T-helper 2 cell (primary cell): ENCODE measurements at places on chromosomes 2 and 18.
A peak's percentile ranks its signal among the peaks of the same experiment; 100 is the strongest.

DNA sequence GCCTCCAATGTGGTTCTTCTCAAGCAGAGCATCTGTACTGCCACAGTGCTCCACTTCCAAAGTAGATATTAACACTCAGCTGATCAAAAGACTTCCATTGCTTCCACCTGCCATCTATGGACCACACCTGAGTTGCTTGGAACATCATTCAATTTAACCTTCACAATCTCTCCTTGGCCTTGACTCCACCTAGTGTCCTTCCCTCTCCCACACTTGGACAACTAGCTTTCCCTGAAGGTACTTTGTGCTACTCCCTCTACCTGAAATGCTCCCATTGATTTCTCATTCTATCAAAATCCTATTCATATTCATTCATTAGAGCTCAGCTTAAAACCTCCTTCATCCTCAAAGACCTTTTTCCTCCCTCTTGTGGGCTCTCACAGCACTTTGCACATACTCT, 48.7 kb downstream of the SOWAHC start:
- DNase-seq = no peak

DNA sequence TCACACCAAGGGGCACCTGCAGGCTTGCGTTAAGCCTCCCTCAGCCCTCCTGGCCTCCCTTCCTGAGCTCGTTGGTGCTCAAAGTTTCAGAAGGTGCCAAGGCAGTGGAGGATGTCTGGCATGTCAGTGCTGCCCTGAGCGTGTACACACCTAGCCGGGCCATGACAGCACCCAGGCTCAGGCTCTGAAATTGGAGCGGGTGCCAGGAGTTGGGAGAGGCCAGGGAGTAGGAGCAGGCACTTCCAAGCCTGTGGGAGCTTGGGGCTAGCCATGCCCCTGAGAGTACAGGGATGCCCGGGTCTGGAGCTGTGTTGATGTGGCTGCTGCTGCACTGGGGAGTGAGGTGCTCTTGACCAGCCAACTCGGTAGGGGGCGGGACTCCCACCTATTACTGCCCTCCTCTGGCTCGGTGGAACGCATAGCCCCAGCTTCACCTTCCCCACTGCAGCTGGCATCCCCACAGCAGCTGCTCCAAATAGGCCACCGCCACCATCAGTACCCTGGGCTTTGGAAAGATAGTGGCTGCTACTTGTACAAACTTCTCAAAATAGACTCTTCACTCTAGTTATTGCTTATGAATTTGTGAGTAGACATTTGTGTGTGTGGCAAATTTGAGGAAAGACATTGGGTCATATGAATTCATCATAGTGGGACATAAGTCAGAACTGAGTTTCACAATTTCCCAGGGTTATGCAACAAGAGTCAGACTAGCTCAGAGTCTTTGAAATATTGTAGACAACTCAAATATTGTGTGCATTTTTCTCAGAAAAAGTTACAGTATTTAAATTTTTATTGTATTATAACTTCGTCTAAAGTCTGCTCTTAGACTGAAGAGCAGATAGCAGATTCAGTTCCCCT, 6.8 kb upstream of the PCARE start:
- no peak for DNase-seq

DNA sequence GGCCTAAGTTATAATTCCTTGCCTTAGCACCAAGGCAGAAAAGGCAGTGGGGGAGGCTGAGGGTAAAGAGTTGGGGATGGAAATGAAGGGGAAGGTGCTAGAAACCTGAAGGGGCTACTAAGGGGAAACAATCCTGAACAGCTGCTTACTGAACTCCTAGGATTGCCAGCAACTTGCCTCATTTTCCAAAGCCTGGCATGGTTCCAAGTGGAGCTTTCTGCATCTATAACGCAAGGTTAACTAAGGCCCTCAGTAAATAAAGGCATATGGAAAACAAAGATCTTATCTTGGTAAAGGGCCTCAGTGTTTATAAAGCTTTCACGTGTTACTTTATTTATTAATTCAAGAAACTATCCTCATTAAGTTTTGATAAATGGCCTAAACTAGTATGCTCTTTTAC, 10.9 kb downstream of the MEP1B start:
- DNase-seq = no peak

DNA sequence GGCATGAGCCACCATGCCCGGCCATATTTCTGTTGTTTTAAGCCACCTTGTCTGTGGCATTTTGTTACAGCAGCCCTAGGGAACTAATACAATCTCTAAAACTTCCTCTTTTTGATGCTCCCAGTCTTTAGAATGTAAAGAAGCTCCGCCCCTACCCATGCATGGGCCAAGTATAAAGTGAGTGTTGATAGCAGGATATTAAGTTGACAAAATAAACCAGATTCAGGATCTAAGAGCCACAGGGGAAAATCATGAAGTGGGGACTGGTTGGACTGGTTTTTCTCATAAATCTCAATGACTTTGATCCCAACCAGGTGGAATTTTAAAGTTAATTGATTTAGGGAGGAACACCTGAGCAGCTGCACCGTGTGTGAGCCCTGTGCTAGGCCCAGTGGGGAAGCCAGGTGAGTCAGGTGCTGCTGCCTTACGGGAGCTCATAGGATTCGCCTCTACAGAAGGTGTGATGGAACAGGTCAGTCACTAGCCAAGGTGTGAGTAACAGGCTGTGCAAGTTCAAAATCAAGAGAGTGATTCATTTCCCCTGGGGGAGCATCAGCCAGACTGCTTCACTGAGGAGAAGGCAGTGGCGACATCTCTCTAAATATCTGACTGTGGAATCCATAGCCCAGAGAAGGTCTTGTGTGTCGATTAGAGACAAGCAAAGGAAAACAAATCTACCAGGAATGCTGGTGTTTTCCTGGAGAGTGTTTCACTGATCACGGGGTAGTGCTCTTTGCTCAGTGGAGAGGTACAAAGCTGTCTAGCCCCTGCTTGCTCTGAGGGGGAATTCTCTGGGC, 63.0 kb upstream of the MSH2 start:
- no peak for DNase-seq

DNA sequence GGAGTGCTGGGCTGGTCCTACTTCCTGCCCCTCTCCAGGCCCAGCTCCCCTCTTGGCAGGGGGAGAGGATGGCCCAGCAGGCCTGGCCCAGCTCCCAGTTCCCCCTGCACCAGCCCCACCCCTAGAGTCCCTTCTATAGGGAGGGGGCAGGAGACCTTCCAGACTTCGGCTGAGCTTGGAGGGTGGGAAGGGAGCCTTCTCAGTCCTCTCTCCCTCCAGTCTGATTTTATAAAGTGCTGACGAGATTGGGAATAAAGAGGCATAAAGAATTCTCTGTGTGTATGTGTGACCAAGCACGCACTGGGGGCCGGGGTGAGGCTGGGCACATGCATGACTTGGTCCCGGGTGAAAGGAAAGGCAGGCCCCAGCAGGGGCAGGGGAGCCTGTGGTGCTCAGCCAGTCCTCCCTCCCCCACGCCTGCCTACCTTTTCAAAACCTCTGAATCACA, 5.1 kb downstream of the CHPF start:
- DNase-seq = no peak

DNA sequence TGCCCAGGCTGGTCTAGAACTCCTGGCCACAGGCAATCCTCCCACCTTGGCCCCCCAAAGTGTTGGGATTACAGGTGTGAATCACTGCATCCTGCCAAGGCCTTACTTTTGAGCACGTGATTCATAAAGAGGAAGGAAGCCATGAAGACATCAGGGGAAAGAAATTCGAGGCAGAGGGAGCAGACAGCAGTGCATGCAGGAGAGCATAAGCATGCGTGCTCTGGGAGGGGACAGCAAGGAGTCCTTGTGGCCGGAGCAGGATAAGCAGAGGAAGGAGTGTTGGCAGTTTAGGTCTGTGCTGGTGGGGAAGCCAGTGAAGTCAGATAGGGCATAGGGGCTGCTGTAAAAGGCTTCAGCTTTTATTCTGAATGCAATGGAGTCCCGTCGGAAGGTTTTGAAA, 400.5 kb upstream of the RAB12 start:
- DNase-seq = no peak

- DNase-seq = no peak
These were observed 93.8 kb downstream of the PMAIP1 start for GRCh38 chr18:59993560-59993959.

- DNase-seq = no peak
These were observed 31.5 kb downstream of the FAP start for GRCh38 chr2:162211732-162212131.

DNA sequence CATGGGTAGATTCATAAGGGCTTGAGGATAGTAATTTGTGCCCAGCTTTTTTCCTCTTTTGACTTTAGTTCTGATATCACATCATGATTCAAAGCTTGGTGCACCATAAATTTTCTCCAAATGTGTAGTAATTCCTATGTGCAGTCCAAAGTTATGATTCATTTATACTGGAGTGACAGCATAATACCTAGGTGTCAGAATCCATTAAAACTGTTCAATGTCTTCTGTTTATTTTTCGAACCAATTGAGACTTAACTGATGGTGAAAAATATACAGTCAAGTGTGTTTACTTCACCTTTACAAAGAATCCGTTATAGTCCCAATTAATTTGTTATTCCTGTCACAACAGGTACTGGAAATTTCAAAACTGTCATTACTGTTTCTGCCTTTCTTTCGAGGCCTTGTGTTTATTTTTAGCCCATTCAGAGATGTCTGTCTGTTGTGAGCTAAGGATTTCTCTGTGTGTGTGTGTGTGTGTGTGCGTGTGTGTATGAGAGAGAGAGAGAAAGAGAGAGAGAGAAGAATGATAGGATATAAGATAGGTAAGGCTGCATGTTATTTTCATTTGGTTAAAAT, 389.7 kb upstream of the ATP5MC3 start:
- no peak for DNase-seq

- DNase-seq = no peak
These were observed 144.6 kb downstream of the CABLES1 start for GRCh38 chr18:23279931-23280330.

DNA sequence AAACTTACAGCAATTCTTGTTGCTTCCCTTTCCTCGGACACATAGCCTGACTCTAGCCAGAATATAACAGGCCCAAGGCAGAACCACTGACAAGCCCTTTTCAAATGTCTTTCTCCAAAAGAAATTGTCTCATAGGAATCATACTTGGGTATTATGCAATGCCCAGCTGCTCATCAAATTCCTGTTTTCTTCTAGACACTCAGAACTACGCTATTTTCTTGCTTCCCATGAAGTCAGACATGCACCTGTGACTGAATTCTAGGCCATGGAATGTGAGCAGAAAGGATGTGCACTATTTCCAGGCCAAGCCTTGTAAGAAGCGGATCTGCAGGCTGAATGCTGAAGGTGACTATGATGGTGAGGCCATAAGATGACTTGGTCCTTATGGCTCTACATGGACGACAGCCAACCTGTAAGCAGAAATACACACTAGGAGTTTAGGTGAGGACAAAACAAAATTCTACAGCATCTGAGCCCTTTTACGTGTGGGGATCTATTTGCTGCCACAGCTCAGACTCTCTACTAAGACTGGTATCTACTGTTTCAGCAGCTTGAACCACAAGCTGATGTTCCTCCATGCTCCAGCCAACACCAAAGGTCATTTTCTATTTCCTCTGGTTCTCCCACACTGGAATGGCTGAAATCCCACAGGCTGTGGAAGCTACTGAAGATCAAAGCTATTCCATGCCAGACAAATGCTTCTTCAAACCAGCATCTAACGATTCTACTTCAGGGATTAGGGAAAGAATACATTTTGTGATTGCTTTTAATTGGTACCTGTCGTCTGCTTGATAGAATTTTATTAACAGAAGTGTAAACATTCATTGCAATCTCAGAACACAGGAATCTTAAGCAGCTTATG, 378.7 kb downstream of the RBM43 start:
- no peak for DNase-seq

DNA sequence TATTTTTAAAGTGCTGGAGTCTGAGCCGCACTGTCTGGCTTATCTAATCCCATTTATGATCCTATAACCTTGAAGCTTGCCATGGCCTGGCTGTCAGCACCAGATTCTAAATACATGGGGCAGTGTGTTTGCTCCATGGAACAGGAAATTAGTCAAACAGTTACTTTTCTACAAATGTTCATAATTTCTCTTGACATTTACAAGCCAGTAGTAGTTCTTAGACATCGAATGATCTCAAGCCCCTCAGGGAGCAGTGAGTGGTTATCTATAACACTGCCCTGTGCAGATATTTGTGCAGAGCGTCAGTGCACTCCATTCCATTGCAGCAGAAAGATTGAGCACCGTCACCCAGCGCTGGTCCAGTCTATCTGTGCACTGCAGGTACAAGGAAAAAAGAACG, 205.2 kb downstream of the AGPS start:
- DNase-seq = no peak

DNA sequence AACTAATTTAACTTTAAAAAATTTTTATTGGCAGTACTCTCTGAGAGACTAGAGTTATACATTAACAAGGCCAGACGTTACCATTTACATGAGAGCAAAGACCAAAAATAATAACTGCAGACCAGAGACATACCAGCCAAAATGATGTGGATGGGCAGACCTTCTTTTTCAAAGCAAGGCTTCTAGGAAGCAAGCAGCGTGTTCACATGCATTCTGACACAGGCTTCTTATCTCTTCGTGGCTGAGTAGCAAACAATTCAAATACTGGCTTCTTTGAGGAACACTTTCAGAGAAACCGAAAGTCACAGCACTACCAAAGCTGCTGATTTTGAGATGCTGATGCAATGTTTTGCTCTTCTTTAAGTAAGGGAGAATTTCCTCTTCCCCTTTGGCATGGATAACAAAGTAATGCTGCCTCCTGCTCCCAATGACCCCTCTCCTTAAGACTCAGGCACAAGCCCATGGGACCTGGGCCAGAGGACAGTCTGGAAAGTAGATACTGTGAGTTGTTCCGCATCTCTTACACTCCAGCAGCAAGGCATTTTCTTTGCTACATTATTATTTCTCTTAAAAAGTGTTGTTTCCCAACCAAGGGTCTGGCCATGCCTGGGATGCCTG, 181.9 kb downstream of the MREG start:
- DNase-seq = peak; percentile 73

GRCh38 chr2:14480906-14481305, 151.6 kb upstream of the LRATD1 start:
- no peak for DNase-seq

GRCh38 chr18:79242246-79242645, 153.5 kb upstream of the NFATC1 start:
- no peak for DNase-seq

- no peak for DNase-seq
These were observed 70.3 kb upstream of the DOCK10 start for GRCh38 chr2:225112362-225113126.

- no peak for DNase-seq
These were observed 13.2 kb downstream of the HJURP start for GRCh38 chr2:233841183-233841582.

DNA sequence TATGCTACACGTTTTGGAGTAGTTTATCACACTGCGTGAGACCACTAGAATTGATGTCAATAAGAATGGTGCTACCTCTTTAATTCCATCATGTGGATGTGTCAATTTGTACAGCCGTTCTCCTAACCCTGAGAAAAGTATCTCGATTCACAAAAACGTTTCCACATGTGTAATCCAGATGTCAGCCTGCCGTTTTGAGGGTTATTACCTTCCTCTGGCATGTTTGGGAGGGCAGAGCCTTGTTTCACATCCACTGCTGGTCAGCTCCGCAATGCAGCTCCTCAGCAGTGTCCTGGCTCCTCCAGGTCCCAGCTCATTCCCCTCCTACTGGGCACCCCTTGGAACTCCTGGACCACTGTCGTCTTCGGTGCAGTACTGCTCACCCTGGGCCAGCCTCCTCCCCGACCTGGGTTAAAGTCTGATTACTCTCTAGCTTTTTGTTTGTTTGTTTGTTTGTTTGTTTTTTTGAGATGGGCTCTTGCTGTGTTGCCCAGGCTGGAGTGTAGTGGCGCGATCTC, 34.6 kb downstream of the COPS7B start:
- DNase-seq = no peak
